NCI-H187 (cell line): ENCODE measurements at places on chromosomes 7 and 10.

DNA sequence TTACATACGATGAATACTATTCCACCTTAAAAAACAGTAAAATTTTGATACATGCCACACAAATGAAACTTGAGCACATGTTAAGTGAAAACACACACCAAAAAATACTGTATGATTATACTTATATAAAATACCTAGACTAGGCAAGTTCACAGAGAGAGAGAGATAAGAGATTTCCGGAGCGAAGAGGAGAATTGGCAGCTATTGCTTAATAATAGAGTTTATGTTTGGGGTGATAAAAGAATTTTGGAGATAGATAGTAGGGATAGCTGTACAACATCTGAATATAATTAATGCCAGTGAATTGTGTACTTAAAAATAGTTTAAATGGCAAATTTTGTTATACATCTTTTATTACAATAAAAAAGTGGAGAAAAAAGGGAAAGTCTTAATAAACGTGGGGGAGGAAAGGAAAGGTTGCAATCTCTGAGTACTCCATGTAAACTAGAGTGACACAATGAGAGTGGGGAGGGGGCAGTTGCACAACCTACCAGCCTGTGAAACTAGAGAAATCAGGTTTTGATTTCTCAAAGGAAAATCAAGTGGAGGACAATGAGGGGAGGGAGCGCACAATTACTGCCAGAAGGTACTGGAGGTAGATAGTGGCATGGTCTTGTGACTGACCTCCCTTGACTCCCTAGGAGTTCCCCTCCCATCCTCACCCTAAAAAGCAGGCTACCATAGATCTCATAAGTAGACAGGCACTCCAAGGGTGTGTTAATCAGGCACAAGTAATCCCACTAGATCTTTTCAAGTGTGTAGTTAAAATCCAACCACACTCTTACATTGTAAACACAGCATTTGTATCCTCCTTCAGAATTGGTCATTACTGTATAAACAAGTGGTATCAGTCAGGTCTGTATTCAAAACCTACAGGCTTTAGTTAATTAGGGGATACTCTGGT, 31.6 kb upstream of the ANK3 start:
- DNase-seq = no peak

GRCh38 chr7:139702313-139702731, 75.5 kb downstream of the HIPK2 start:
- DNase-seq = no peak

DNA sequence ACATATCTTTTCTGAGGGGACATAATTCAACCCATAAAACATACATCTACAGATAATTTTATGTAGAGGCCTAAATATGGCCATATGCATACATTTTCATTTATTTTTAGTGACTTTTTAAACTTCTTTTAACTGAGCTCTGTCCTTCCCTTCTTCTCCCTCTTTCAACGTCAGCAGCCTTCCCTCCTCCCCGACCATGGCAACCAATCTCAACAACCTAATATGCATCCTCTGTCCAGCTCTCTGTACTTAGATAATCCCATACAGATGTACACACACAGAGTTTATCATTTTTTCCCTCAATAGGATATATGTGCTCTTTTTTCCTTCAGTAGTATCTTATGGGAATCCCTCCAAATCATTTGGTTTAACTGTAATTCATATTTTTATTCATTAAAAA, 94.3 kb downstream of the CCDC71L start:
- DNase-seq = no peak

GRCh38 chr10:5023177-5023805, 19.6 kb upstream of the AKR1C2 start:
- no peak for DNase-seq

DNA sequence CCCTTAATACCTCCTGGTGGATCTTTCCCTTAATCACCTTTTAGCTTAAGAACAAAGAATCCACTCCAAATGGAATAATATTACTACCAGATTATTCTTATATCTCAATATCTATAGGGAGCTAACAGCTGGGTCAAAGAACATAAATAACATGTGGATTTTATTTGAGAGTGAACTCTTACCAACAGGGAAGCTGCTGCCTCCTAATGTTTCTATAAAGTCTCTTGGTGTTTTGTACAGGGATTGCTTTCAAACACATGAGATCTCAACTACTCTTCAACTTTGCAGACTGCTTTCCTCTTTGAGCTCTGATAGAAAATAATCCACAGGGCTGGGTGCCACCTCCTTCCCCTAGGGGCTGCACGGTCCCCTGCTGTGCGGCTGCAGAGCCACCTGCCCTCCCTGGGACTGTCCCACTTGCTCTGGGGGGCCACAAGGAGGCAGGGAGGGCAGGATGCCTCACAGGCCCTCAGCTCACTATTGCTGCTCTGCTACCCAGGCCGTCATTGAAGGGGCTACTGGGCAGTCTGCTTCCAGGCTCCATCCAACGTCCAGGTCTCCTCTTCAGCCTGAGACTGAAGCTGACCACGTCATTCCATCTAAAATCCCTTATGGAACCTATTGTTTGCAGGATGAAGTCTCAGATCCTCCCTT, 191.2 kb downstream of the CXCL12 start:
- DNase-seq = no peak

GRCh38 chr7:28573651-28574301, 161.5 kb downstream of the CREB5 start:
- peak; percentile 55 for DNase-seq

- no peak for DNase-seq
These were observed 24.3 kb upstream of the OPN4 start for GRCh38 chr10:86630079-86630478.

DNA sequence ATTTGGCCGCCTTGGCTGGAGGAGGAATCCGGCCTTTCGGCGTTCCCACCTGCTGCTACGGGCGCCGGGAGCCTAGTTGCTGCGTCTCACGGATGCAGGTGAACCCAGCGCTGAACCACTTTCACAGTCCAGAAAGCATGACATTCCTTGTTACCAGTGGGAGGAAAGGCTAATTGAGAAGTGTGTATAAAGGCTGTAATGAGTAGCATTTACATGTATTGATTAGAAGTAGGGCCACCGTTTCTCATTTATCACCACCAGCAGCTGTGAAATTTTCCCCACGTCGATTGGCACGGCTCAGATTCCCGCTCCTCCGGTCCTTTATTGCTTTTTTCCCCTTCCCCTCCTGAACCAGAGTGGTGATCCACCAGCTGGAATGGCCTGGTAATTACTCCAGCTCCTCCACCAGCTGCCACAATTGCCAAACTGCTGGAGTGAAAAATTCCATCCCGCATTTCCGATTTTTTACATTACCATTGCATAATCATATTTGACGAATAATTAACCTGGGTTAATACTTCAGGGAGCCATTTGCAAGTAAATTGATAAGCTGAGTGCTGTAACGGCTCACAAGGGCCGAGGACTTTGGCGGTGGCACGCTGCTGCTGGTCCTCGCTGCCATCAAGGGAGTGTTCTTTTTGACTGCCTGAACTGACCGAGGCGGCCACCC, 153.3 kb downstream of the POU6F2 start:
- peak; percentile 79 for DNase-seq
